ENCODE measurements at places on chromosomes 1 and 21. TPM values are rescaled to one million over a fixed set of nuclear protein-coding genes. Genes with fewer than 3 reads are reported as not detected.
A peak's percentile ranks its signal among the peaks of the same experiment; 100 is the strongest.

- DNase-seq: no peak
Observed at GRCh38 chr1:103267893-103268292, 159.6 kb upstream of the COL11A1 start.

DNA sequence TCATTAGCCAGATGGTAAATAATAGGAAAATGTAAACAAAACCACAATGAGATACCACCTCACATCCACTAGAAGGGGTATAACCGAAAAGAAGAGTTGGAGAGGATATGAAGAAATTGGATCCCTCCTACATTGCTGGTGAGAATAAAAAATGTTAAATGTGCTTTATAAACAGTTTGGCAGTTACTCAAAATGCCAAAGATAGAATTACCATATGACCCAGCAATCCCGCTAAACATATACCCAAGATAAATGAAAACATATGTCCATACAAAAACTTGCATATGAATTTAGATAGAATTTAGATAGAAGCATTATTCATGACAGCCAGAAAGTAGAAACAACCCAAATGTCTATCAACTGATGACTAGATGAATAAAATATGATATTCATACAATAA, 4.4 kb upstream of the FMO2 start:
- DNase-seq: no peak

- no peak for DNase-seq
Observed at GRCh38 chr1:96409087-96409486, 312.5 kb upstream of the PTBP2 start.

- peak; percentile 2 for DNase-seq
Observed at GRCh38 chr1:33111965-33112364, 31.0 kb downstream of the AZIN2 start.

Gene BRDT
- total RNA-seq: not detected

Gene TPTE
- total RNA-seq: not detected
